ENCODE measurements at places on chromosomes 6 and 20.

DNA sequence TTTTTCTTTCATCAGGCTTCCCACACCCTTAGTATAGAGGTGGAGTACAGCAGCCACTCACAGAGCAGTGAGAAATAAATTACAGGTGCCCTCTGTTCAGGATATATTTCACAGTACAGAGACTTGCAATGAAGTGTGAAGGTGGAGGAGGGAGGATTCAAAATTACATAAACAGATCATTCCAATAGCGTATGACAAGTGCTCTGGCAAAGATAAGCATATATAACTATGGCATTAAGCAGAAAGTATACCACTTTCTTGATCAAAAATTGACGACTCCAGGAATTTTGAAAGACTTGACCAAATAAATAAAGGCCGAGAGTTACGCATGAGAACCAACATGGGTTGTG lies 108.7 kb downstream of the GPX5 start:
- DNase-seq, result no peak

DNA sequence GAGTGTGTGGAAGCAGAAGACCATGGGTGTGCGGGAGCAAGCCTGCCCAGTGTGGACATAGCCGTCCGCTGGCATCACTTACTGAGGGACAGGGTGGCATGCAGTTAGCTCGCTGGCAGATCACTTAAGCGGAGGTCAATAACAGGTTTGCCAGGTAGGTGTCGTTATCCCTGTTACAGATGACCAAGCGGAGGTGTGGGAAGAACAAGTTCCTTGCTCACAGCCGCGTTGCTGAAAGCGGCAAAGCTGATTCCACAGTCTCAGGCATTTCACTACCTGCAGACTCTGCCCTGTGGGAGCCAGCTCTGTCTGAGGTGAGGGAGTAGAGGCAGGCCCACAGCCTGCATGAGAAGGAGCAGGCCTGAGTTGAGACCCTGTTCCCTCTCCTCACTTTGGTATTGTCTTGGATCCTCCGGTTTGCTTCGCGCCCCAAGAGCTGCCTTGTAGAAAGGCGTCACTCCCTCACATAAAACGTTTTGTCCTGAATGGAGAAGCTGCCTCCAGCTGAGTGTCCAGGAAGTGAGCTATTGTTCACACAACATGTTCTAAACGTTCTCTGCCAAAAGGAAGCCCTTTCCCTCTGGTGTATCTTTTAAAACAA lies 96.9 kb downstream of the TCP11 start:
- DNase-seq, result no peak

- no peak for DNase-seq
These were observed 17.6 kb upstream of the SERPINB9 start for GRCh38 chr6:2920671-2921112.

GRCh38 chr6:131400779-131401496 lies 172.1 kb upstream of the ARG1 start:
- DNase-seq, result no peak

GRCh38 chr6:18117136-18117535 lies 5.3 kb downstream of the NHLRC1 start:
- no peak for DNase-seq

GRCh38 chr6:131129689-131130553 lies 5.3 kb upstream of the AKAP7 start:
- DNase-seq, result no peak

DNA sequence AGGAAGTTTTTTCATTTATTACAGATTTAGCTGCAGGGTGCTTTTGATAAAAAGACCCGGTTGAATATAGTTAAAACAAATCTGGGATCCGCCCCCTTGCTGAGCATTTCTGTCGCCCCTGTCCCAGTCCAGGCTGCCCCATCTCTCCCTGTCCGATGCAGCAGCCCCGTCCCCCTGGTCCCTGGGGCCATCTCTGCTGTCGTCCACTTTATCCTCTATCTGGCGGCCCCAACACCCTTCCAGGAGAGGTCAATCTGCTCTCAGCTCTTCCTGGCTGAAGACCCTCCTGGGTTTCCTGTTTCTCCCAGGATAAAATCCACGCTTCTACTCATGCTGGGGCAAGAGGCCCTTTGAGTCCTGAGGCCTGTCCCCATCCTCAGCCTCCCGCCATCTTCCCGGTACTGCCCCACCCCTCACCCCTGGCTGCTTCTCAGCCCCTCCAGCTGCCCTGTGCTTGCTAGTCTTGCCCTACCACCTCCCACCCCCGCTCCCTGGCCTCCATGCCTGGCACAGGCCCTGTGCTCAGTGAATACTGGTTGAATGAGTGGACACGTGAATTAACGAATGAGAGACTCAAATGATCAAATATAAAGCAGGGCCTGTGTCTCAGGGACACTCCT lies 16.0 kb upstream of the PHACTR3 start:
- no peak for DNase-seq

All from neuronal stem cell (in vitro differentiated cells).